Ascending aorta (tissue), 2 donors: ENCODE measurements at places on chromosomes 1 and 21.

DNA sequence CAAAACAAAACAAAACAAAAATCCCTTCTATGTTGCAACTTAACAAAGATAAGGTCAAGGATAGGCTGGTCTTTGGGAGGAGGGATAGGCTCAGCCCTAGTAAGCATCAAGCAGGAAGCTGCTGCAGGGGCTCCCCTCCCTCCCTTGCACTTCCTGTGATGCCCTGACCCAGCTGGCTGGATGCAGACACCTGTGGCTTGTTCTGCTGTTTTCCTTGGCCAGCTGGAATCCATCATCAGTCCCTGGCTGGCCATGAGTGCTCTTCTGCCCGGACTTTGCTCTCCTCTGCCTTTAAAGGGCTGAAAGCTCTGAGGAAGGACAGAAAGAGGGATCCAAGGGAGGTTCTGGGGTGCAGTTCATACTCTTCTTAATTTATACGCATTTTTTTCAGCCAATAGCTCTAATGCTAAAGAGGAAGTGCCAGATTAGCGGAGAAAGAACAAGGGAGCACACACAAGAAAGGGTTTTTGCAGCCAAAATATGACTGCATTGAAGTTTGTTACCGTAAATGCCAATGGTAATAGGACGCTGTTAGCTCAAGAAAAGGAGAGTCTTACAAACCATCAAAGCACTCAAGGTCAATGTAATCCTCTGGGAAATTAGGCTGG is 19.9 kb upstream of the UBE2U start:
- H3K4me1 ChIP-seq = no peaks in the 10 kb centered on the region
- no peak overlapping the region for H3K4me3 ChIP-seq
- H3K27ac ChIP-seq = peak overlapping the region; percentile 27
- no peaks in the 10 kb centered on the region for H3K27me3 ChIP-seq
- peaks cover 1% of the 10 kb centered on the region for H3K36me3 ChIP-seq

DNA sequence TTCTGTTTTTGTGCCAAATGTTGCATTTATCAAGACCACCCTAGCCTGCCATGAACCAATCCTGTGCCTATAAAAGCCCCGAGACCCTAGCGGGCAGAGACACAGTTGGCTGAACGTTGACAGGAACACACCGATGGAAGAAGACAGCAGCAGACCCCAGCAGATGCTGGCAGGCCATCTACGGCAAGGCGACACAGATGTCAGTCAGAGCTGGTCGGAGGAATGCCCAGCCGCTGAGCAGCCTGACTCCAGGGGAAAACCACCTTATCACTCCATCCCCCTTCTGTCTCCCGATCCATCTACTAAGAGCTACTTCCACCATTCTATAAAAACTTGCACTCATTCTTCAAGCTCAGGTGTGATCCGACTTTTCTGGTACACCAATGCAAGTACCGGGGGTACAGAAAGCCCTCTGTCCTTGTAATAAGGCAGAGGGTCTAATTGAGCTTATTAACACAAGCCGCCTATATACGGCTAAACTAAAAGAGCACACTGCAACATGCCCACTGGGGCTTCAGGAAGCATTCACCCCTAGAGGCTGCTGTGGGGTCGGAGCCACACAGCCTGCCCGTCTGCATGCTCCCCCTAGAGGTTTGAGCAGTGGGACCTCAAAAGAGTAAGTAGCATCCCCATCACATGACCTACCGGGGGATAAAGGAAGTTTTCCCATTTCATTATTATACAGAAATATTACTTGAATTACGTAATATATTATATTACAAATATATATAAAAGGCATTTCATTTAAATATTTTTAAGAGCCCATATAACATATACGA is 1156.3 kb upstream of the B3GALT2 start:
- H3K36me3 ChIP-seq = no peaks in the 10 kb centered on the region
- DNase-seq = no peak
- no peak overlapping the region for H3K27ac ChIP-seq
- no peak overlapping the region for H3K4me3 ChIP-seq
- H3K4me1 ChIP-seq = no peaks in the 10 kb centered on the region
- no peaks in the 10 kb centered on the region for H3K27me3 ChIP-seq

DNA sequence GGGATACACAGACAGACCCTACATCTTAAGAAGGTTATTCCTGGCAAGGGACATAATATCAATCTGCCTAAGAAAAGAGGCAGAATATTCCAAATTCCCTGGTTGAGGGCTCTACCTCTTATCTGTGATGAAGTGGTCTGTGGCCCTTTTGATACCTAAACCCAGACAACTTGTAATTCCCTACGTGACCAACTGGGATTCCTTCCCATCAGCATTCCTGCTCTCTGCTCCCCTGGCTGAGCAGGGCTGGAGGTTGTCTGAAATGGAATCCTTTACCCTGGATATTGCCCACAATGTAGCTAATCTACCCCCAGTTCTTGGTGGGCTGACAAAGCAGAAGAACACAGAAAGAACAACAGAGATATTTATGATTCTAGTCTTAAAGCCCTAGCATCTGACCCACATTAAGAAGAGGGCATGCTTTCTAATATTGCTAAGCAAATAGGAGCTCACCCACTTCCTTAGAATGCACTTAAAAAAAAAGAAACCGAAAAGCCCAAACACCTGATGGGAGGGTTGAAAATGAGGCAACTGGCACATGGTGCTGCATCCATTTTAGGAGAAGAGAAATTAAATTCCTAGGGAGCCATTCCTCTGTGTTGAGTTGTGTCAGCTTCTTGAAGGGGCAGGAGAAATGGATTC is 36.8 kb downstream of the GADD45A start:
- no peaks in the 10 kb centered on the region for H3K36me3 ChIP-seq
- no peak for DNase-seq
- H3K4me1 ChIP-seq = peaks cover 52% of the 10 kb centered on the region
- H3K27ac ChIP-seq = peak overlapping the region; percentile 66

- H3K27ac ChIP-seq = no peak overlapping the region
- H3K27me3 ChIP-seq = no peaks in the 10 kb centered on the region
- DNase-seq = no peak
- H3K4me1 ChIP-seq = no peaks in the 10 kb centered on the region
Observed at GRCh38 chr1:197024460-197024859, 42.6 kb downstream of the F13B start.

GRCh38 chr1:178702146-178702545 is 22.9 kb upstream of the RALGPS2 start:
- no peak overlapping the region for H3K4me3 ChIP-seq
- H3K27me3 ChIP-seq = no peaks in the 10 kb centered on the region
- H3K4me1 ChIP-seq = no peaks in the 10 kb centered on the region
- H3K27ac ChIP-seq = no peak overlapping the region
- H3K36me3 ChIP-seq = no peaks in the 10 kb centered on the region
- DNase-seq = no peak

- no peak for DNase-seq
- no peak overlapping the region for H3K4me3 ChIP-seq
- no peaks in the 10 kb centered on the region for H3K27me3 ChIP-seq
- peaks cover 15% of the 10 kb centered on the region for H3K4me1 ChIP-seq
Observed at GRCh38 chr1:42316292-42316691, 18.7 kb downstream of the FOXJ3 start.

DNA sequence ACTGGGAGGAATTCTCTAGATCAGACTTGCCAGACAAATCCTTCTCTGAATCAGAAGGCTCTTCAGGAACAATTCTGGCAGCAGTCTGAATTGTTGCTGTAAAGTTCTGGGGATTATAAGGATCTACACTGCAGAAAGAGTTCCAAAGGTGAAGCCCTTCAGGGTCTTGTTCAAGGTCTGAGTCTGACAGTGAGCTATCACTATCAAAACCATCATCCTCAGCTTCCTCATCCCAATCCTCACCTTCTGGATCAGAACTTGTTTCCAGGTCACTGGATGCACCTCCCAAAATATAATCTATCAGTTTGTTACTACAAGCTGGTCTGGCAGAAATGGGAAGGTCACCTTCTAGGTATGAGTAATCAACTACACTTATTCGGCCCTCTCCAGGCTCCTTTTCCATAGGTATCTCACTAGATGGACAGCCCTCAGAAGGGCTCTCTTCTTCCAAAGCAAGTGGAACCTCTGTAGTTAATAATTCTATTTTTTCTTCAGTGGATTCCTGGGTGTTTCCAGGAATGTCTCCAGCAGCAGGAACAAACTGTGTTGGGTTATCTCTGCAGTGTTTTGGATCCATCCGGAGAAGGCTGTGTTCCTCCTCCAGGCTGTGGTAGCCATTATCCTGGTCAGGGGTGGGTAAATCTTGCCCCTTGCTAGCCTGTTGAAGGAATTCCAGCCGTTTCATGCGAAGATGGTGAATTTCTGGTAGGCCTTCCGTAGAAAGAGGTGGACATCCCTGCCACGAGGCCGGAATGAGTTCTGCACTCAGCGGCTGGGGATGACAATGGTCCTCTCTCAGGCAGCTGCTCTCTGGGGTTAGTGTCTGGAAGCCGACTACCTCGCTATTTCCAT is 1.6 kb downstream of the PPP1R15B start:
- peak overlapping the region; percentile 76 for H3K4me3 ChIP-seq
- peaks cover under 1% of the 10 kb centered on the region for H3K36me3 ChIP-seq
- no peak for DNase-seq
- H3K27ac ChIP-seq = peak overlapping the region; percentile 100
- no peaks in the 10 kb centered on the region for H3K27me3 ChIP-seq
- peaks cover 17% of the 10 kb centered on the region for H3K4me1 ChIP-seq

DNA sequence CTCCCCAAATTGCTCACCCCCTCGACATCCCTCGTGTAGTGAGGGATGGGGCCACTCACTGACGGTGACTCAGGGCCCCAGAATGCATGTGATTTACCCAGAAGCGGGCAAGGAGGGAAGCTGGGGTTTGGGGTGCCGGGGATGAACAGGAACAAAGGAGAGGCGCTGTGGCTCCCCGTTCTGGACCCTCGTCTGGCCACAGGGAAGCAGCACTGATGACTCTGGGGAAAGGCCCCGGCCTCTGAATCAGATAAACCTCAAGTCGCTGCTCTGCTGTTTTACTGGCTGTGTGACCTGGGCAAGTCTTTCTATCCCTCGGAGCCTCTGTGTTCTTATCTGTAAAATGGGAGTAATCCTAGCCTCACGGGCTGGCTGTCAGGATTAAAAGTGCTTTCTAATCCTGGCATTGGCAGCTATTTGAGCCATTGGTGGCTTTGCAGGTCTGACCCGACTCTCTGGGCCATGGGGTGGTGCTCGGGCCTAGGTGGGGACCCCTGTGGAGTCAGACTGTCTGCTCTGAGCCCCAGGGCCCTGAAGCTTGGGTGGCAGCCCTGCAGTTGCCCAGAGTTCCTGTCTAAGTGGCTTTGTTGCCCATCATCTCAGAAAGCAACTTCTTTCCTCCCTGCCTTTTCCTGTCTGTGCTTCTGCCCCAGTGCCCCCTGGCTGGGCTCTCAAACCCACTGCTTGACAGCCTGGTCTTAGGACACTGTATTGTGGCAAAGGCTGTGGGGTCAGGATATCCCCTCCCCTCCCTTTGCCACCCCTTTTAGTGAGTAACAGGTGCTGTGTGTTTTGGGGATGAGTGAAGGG is 5.5 kb downstream of the TNFRSF1B start:
- no peaks in the 10 kb centered on the region for H3K27me3 ChIP-seq
- H3K4me3 ChIP-seq = no peak overlapping the region
- peak overlapping the region; percentile 62 for H3K27ac ChIP-seq
- H3K36me3 ChIP-seq = no peaks in the 10 kb centered on the region
- DNase-seq = no peak

- no peaks in the 10 kb centered on the region for H3K4me1 ChIP-seq
- H3K4me3 ChIP-seq = no peak overlapping the region
- DNase-seq = peak; percentile 55
- H3K36me3 ChIP-seq = no peaks in the 10 kb centered on the region
- no peaks in the 10 kb centered on the region for H3K27me3 ChIP-seq
Observed at GRCh38 chr1:227893300-227893948, 54.3 kb downstream of the WNT9A start.

- H3K36me3 ChIP-seq = no peaks in the 10 kb centered on the region
- peaks cover 13% of the 10 kb centered on the region for H3K4me1 ChIP-seq
- H3K27ac ChIP-seq = no peak overlapping the region
- no peak for DNase-seq
- no peak overlapping the region for H3K4me3 ChIP-seq
- H3K27me3 ChIP-seq = no peaks in the 10 kb centered on the region
Observed at GRCh38 chr1:47527653-47528272, 89.9 kb downstream of the FOXD2 start.

DNA sequence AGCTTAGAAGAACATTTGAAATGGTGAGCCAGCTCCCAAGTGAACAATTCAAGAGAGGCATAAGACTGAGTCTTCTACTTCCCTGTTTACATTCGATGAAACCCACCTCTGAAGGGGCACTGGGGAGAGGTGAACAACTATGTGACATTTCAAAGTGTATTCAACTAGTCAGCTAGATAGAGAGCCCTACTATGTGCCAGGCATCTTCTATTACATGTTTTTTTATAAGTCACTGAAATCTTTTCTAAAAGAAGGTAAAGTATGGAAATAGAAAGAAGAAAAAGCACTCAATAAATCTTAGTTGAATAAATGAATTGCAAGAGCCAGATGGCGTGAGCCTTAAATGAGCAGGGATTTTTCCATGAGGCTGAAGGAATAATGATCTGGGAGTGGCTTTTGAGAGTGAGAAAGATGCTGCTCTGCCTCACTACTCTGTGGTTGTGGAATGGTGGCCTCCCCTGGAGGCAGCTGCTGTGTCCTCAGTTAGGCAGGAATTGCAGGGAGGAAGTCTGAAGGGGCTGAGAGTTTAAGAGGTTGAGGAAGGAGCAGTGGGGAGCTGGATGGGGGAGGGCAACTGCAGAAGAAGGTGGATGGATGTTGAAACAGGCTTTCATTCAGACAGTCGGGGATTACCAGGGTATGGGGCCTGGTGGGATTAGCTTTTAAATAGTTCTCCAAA is 10.4 kb upstream of the PTPRF start:
- H3K4me3 ChIP-seq = no peak overlapping the region
- DNase-seq = no peak
- no peaks in the 10 kb centered on the region for H3K36me3 ChIP-seq
- no peaks in the 10 kb centered on the region for H3K4me1 ChIP-seq
- no peaks in the 10 kb centered on the region for H3K27me3 ChIP-seq

GRCh38 chr1:24440436-24440835 is 24.8 kb downstream of the NIPAL3 start:
- H3K27me3 ChIP-seq = no peaks in the 10 kb centered on the region
- H3K27ac ChIP-seq = no peak overlapping the region
- H3K4me1 ChIP-seq = no peaks in the 10 kb centered on the region
- H3K4me3 ChIP-seq = no peak overlapping the region
- H3K36me3 ChIP-seq = no peaks in the 10 kb centered on the region
- no peak for DNase-seq

DNA sequence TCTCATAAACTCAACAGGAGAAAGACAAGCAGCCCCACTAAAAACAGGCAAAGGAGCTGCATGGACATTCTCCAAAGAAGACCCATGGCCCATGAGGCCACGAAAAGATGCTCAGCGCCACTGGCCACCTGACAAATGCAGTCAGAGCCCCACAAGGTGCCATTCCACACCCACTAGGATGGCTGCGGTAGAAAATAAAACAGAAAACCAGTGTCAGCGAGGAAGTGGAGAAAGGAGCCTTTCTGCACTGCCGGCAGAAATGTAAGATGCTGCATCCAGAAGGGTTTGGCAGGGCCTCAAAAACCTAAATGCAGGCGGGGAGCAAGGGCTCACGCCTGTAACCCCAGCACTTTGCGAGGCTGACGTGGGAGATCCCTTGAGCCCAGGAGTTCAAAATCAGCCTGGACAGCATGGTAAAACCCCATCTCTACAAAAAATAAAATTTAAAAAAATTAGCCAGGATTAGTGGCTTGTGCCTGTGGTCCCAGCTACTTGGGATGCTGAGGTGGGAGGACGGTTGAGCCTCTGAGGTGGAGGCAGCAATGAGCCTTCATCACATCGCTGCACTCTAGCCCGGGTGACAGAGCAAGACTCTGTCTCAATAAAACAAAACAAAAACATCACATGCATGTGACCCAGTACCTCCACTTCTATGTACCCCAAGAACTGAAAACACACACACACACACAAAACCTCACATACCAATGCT is 4.2 kb downstream of the WNT9A start:
- DNase-seq = no peak
- no peak overlapping the region for H3K4me3 ChIP-seq
- H3K36me3 ChIP-seq = no peaks in the 10 kb centered on the region
- peaks cover 17% of the 10 kb centered on the region for H3K4me1 ChIP-seq
